ENCODE measurements at places on chromosomes 3 and 15.

DNA sequence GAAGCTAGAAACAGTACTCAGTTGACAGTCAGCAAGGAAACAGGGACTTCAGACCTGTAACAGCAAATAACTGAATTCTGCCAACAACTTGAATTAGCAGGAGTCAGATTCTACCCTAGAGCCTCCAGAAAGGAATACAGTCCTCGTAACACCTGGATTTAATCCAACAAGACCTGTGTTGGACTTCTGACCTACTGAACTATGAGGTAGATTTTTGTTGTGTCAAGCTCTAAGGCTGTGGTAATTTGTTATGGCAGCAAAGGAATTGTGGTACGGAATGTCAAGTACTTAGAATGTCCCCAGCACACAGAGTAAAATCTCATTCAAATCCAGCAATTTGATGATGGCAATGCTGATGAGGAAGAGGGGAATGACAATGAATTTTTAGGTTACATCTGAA is 234.1 kb downstream of the LRRN1 start:
- no peak for DNase-seq

- DNase-seq: no peak
Measured at GRCh38 chr3:148036331-148036876, 627.2 kb downstream of the ZIC1 start.

DNA sequence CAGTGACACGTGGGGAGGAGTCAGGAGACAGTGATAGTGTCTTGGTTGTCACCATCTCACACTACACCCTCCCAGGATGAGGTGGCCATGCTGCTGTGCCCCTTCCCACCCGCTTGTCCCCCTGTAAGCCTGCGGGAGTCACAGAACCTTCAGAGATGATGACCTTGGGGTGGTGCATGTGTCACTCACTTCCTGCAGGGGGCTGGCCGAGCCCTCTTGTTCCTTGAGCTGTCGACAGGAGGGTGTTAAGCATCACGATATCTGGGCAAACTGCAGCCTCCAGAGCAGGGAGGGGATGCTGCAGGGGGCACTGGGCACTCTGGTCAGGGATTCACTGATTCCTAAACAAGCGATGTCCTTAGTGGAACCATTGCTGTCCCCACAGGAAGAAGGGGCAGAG is 27.7 kb downstream of the FAH start:
- DNase-seq: no peak

- DNase-seq: no peak
Measured at GRCh38 chr3:8532251-8532871, 30.7 kb downstream of the LMCD1 start.

DNA sequence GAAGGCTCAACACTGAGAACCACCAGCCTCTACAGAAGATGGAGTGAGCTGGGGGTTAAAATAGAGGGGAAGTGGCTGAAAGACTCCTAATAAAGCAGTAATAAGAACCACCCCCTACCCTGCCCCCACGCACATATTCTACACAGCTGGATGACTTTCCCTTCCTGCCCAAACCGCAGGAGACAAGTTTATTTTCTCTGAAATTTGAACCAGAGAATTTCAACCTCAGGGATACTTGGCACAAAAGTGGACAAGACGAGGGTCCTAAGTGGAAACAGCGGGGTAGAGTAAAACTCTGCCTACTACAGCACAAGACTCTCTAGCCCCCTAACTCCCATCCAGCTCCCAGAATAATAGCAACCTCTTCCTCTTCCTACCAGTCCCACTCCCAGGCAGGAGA is 28.4 kb downstream of the USF3 start:
- no peak for DNase-seq

GRCh38 chr3:138933981-138934691 is 12.8 kb downstream of the FOXL2 start:
- DNase-seq: no peak

DNA sequence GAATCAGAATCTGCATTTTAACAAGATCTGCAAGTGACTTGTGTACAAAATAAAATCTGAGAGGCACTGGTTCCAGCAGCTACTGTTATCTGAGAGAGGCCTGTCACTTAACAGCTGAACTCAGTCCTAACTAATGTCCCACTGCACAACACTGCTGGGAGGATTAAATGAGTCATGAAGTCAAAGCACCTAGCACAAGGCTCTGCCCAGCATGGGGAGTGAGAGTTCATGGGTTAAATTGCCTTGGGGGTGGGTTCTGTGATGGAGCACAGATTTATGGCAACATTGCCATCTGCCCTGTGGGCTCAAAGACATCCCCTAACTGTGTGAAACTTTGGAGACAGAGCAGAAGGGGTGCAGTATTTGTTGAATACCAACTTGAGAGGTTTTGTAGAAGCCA is 250.9 kb downstream of the PLCL2 start:
- no peak for DNase-seq

GRCh38 chr15:64842096-64842939 is 603 bp downstream of the PLEKHO2 start:
- DNase-seq: no peak

GRCh38 chr15:58355382-58355971 is 76.3 kb upstream of the LIPC start:
- DNase-seq: peak; percentile 30

DNA sequence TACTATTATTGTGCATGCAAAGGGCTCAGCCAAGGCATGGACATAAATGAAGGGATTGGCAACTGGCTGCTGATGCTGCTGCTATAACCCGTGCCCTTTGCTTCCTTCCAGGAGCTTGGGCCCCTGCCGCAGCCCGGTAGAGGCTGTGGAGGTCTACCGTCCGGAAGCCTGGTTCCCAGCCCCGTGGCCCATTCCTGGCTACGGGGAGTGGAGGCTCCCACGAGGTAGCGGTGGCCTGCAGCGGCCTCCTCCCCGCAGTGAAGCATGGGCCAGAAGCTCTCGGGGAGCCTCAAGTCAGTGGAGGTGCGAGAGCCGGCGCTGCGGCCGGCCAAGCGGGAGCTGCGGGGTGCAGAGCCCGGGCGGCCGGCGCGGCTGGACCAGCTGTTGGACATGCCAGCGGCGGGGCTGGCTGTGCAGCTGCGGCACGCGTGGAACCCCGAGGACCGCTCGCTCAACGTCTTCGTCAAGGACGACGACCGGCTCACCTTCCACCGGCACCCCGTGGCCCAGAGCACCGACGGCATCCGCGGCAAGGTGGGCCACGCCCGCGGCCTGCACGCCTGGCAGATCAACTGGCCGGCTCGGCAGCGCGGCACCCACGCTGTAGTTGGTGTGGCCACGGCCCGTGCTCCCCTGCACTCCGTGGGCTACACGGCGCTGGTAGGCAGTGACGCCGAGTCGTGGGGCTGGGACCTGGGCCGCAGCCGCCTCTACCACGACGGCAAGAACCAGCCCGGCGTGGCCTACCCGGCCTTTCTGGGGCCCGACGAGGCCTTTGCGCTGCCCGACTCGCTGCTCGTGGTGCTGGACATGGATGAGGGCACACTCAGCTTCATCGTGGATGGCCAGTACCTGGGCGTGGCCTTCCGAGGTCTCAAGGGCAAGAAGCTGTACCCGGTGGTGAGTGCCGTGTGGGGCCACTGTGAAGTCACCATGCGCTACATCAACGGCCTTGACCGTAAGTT is 15.0 kb downstream of the SPSB4 start:
- no peak for DNase-seq

GRCh38 chr3:146154995-146155394 is 6.0 kb downstream of the PLOD2 start:
- DNase-seq: no peak

GRCh38 chr3:73461547-73461946 is 163.2 kb downstream of the PDZRN3 start:
- DNase-seq: no peak
